Fibroblast of lung (primary cell): ENCODE measurements at places on chromosomes 5 and 9.

DNA sequence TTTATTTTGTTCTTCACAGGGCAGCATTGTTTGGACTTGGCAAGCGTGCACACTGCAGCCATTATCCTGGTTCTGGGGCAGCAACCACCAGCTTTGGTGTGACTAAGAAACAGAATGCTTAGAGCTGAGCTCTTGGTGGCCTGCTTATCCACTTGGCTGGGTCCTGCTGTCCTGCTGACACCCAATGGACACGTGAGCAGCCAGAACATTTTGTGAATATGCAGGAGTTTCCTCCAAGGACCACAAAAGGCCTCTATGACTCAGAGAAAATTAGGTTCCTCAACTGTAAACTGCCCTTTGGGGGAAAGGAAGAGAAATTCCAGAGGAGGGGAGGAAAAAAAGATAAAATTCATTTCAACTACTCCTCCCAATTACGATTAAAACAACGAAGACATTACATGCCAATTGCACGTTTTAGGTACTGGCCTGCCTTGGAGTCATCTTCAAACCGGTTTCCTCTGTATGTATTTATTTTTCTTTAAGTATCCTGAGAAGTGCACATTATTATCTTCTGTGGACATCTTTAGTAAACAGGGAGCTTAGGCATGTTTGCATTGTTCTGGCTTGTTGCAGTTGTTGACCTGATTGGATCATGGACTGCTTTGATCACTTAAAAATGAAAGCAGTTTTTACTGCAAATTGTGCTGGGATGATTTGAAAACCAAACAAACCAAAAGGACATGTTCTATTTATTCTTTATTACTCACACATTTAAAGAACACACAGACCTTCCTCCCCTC, 82.3 kb upstream of the TLE4 start:
- peak; percentile 87 for DNase-seq

DNA sequence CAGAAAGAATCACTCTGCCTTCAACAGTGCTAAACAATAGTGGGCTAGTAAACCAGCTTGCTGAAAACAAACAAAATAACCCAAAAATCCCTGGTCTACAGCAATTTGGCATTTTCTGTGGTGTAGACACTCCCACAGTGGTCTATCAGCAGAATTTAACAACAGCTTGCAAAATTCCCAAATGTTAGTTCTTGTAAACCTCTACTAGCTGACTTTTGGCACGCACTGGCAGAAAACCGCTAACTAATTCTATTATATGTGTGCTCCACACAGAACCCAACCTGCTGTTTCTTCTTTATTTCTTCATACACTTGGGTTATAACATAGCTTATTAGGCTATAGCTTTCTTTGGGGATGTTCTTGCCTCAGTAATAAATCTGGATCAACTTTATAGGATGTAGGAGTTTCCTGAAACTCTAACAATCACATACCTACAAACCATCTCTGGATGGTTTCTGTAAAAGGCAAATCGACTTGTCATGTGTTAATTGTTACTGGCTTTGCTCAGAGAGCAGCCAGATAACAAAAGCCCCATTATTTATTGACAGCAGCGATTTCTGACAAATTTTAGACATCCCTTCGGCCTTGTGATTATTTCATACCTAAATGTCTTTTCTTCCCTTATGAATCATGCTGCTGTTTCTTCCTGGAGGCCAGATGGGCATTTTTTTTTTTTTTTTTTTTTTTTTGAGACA, 82.7 kb upstream of the NAA35 start:
- no peak for DNase-seq

- no peak for DNase-seq
Observed at GRCh38 chr9:129458663-129459546, 162.0 kb downstream of the C9orf50 start.

DNA sequence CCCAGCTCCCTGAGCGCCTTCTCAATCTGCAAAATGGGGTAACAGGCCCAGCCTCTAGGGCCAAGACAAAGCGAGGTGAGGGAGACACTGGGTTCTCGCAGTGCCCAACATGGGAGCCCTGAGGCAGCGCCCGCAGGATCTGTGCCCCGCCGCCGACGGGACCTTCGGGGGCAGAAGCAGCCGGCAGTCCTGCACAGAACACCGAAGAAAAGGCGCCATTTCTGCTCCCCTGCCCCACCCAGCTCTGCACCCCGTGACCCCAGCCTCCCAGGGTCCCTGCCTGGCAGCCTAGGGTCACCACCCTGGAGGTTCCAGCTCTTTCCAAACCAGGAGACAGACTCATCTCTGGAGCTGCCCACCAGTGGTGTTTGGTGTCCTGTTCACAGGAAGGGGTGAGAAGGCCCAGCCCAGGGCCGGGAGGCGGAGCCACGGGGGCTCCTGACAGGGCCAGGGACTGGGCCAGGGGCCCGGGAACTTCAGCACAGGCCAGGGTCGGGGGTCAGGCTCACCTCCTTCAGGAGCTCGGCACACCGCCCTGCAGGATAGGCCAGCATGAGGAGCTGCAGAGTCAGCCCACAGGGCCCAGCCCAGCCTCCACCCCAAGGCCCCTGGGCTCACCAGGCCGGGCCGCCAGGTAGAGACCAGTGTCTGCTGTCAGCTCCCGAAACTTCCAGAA, 3.3 kb downstream of the LCN8 start:
- DNase-seq, result no peak

DNA sequence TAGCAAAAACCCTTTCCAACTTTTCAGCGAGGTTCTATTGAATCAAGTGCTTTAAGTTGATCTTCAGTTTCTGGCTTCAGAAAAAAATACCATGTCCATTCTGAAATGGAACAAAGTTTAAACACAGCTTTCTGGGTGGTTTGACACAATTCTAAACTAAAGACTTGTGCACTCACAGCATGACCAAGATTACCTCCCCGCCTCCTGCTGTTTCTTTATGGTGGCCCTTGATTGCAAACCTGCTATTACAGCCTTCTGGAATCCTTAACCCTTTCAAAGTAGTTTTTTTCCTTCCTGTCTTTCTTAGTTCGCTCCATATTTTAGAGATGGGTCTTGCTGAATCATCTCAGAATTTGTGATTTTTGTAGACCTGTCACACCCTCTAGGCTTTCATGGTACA, 135.9 kb upstream of the FBN2 start:
- no peak for DNase-seq

DNA sequence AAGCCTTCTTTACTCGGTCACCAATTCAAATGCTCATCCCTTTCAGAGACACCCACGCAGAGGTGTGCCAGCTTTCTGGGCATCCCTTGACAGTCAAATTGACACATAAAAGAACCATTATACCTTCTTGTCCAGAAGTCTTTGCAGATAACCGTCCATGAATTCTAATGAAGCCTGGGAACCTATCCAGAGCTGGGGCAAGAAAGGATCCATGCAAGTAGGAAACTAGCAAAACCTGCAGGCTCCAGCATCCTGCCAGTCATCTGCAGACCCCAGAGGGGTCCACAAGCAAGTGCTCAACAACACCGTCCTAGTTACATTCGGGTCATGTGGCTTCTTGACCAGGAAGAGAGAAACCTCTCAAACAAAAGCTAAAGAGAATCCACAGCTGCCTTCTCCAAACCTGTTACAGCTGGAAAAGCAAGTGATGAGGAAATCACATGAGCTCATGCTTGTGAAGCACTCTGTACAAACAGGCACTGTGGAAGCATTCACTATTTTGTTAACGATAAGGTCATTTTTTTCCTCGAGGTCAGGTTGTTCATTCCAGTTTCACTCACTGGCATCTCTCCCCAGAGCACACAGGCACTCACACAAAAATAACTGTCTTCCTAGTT, 80.2 kb upstream of the DMRT1 start:
- peak; percentile 56 for DNase-seq

DNA sequence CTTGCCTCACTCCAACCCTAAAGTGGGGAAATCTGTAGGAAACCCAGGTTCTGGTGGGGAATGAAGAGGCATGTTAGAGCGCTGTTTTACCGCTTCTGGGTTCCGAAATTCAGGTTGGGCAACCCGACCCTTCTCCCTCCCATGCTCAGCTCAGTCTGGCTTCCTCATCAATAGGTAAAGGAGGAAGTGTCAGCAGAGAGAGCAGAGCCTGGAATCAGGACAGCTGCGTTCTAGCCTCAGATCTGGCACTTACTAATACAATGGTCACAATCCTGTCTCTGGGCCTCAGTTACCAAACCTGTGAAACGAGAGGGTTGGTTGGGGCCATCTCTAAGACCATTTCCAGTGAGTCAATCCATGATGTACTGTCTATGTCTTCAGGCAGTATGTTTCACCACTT, 16.2 kb upstream of the TNIP1 start:
- no peak for DNase-seq

GRCh38 chr5:35454011-35454525, 163.6 kb upstream of the SPEF2 start:
- no peak for DNase-seq

- no peak for DNase-seq
Observed at GRCh38 chr5:9892696-9893095, 262.5 kb upstream of the TAS2R1 start.

DNA sequence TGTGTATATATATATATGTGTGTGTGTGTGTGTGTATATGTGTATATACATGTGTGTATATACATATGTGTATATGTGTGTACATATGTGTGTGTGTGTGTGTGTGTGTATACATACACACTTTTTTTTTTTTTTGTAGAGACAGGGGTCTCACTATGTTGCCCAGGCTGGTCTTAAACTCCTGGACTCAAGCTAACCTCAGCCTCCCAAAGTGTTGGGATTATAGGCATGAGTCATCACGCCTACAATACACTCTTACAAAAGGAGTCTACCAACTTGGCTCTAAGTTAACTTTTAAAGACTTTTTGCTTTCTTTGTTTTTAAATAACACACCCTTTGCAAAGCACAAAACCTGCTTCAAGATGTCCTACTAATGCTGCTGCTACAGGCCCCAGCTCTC, 2.1 kb downstream of the C9orf78 start:
- no peak for DNase-seq

DNA sequence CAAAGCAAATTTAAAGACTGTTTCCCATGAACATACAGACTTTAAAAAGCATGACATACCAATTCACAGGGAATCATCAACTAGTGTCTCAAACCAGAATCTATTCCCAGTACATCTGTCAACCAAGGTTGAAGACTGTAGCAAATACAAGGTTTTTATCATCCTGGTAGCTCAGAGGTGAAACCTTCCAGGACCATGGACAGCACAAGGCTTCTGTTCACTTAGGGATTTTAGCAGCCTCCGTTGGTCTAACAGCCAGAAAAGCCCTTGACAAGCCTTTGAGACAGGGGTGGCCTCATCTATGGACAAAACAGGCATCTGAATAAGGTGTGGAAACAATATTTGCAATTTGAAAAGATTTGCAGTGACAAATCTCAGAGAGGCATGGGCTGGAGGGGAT, 119.0 kb downstream of the TRIM32 start:
- DNase-seq, result no peak

DNA sequence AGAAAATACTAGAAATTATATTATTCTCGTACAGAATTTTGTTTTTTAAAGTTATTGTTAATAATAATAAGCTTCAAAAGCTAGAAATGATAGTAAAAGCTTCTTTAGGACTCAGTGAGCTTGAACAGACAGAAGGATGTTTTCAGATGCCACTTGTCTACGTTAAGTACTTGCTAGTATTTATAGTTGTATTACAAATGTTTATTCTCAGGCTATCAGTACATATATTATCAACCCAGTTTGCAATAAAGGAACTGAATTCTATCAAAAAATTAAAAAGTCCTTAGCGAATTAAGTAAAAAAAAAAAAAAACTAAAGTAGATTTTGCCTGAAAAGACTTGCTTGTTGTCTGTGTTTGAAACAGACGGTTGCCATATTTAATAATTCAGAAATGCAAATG, 23.9 kb downstream of the HCN1 start:
- DNase-seq, result no peak
